Kidney epithelial cell (primary cell): ENCODE measurements at places on chromosomes 4 and X.

DNA sequence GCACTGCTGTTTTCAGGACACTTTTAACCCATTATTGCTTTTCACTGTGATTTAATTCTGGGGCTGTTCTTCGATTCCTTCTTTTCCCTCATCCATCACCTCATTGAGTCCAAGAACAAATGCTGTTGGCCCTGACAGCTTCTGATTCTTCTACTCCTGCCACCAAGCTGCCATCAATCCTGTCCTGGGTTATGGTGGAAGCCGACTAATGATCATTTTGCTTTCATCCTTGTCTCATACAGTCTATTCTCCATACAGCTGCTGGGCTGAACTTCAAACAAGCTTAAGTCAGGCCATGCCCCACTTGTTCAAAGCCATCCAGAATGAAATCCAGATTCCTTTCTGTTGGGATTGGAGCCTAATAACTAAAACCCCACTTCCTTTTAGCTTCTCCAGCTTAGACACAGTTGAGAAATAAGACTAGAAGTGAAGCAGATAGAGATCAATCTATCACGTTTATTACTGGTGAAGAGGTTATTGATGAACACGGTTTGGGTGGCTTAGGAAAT lies 161.9 kb downstream of the STK32B start:
- no peak for DNase-seq

GRCh38 chrX:43556207-43556606 lies 99.9 kb upstream of the MAOA start:
- DNase-seq, result no peak

GRCh38 chrX:54087661-54088060 lies 43.4 kb upstream of the PHF8 start:
- DNase-seq, result no peak

DNA sequence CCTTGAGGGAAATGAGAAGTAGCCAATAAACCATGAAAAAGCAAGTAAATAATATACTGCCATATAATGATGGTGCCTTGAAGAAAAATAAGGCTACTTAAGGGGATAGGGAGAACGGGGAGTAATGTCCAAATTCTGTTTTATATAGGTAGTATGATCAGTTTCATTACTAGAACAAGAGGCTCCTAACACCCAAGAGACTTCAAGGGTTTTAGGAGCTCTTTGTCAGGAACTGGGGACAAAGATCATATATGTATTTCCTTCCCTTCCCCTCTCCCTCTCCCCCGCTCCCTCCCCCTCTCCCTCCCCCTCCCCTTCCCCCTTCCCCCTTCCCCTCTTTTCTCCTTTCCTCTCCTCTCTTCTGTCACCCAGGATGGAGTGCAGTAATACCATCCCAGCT lies 127.3 kb downstream of the PTPN13 start:
- DNase-seq, result no peak

GRCh38 chr4:95898226-95898625 lies 58.3 kb downstream of the PDHA2 start:
- DNase-seq, result no peak

- DNase-seq, result no peak
These were observed 330.5 kb downstream of the HNRNPD start for GRCh38 chr4:82043081-82043808.

- no peak for DNase-seq
These were observed 45.1 kb downstream of the JADE3 start for GRCh38 chrX:46957297-46957696.

DNA sequence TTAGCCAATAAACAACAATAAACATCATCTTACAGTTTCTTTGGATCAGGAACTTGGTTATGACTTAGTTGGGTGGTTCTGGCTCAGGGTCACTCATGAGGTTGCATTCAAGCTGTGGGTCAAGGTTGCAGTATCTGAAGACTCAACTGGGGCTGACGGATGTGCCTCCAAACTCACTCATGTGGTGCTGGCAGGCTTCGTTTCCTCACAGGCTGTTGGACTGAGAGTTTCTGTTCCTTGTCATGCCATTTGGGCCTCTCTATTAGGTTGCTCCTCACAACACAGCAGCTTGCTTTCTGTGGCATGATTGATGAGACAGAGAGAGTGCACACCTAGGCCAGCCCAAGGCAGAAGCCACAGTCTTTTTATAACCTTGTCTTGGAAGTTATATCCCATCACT lies 20.7 kb downstream of the FRMPD3 start:
- no peak for DNase-seq
